Right lung (tissue), 10 donors: ENCODE measurements at places on chromosomes 11 and 22. TPM values are rescaled to one million over a fixed set of nuclear protein-coding genes. Genes with fewer than 3 reads are reported as not detected.
A peak's percentile ranks its signal among the peaks of the same experiment; 100 is the strongest.

The TMEM191B gene
- polyA plus RNA-seq = 0.56 TPM

The C22orf23 gene
- 5.4 TPM for polyA plus RNA-seq

GRCh38 chr11:32751381-32751780, 43.1 kb downstream of the CCDC73 start:
- DNase-seq = no peak

The SMIM35 gene
- 0.40 TPM for polyA plus RNA-seq

DNA sequence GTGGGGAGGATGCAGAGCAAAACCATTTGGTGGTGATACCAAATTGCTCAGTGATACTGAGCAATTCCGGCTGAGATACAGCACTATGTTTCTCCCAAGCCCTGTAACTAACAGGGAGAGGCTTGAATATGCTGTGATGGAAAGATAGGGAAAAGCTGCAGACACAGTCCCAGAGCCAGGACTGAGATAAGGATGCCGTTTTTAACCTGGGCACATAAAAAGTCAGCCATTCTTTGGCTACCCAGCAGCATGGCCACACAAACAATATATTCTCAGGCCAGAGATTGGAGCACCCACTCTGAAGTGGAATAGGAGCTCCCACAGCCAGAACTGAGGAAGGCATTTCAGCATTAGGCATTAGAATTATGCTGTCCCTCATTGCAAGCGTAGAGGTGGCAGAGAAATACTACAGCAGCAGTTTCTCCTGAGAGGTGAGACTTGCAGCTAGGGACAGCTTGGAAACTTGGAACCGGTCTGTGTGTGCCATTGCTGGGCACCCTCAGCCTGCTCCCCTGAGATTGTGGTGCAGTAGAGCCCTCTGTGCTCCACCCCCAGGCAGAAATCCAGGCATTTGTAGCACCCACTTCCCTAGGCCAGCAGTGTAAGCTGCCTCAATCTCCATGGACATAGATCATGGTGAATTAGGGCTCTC, 346.5 kb downstream of the TMEM135 start:
- no peak for DNase-seq

DNA sequence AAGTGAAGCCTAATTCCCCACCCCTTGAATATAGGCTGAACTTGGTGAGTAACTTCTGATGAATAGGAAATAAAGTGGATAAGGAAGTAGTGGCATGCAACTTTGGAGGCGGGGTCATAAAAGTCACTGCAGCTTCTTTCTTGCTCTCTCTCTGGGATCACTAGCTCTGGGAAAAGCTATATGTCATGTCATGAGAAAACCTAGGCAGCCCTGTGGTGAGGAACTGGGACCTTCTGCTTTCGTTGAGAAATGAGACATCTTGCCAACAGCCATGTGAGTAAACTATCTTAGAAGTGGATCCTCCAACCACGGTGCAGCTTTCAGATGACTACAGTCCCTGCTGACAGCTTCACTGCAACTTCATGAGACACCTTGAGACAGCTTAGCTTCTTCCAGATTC, 15.7 kb downstream of the ZNF214 start:
- no peak for DNase-seq

DNA sequence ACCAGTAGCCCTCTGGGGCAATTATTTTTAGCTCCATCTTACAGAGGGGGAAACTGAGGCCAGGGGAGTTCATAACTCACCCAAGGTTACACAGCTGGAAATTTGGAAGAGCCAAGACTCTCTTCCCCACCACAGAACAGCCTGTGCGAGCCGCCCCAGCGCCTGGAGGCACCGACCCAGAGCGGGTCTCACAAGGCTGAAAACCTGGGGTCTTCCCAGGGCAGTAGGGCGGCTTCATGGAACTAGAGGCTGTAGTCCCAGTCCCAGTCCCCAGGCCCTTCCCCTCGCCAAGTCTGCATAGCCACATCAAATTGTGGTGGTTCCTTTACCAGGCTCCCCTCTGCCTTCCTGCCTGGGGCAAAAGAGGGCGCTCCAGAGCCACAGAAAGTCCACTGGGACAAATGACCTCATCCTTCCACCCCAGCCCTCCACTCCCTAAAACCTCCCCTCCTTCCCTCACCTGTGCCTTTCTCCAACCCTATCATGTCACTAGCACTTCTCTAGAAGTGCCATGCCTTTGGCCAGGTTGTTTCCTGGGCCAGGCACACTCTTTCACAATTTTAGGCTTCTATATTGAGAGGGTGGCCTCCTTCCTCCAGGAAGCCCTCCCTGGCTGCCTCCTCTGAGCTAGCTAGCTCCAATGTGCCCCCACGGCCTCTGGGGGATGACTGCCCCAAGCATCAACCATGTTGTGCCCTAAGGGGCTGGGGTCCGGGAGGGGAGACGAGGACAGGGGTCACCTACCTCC, 15.2 kb upstream of the CDC42EP1 start:
- DNase-seq = peak; percentile 66

DNA sequence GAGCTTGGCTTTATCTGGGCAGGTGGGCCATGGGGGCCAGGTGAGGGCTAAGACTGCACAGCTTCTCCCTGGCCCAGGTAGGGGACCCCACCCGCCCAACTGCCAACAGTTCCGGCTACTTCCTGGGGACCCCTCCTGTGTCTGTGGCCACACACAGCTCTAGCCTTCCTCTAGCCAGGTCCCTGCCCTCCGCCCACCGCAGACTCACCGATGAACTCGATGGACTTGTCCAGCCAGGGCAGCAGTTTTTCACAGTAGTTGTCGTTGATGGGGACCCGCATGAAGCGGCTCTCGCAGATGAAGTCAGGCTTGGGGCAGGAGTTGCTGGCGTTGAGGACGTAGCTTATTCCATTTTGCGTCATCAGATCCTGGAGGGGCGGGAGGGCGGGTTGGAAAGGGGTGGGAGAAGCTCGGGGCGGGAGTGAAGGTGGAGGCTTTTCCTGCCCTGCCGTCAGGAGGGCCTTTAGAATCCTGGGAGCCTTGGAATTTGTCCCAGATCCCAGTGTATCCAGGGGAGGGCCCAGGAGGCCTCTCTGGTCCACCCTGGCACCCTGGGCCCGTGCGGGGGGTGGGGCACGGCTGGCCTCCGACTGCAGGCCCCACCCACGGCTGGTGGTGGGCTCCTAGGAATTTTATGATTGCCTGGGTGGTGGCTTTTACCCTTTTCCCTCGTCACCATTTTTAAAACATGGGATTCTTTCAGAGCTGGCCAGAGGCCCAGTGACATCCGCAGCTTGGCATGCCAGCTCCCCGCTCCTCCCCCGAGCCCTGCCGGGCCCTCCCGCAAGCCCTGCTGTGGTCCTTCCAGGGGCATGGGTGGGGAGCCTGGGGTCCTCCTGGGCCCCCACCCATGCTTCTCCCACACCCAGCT, 13.9 kb downstream of the DUSP8 start:
- no peak for DNase-seq

- no peak for DNase-seq
Measured at GRCh38 chr11:73949246-73949645, 1.6 kb upstream of the DNAJB13 start.

- DNase-seq = no peak
Measured at GRCh38 chr11:70353900-70354568, 44.3 kb upstream of the CTTN start.

DNA sequence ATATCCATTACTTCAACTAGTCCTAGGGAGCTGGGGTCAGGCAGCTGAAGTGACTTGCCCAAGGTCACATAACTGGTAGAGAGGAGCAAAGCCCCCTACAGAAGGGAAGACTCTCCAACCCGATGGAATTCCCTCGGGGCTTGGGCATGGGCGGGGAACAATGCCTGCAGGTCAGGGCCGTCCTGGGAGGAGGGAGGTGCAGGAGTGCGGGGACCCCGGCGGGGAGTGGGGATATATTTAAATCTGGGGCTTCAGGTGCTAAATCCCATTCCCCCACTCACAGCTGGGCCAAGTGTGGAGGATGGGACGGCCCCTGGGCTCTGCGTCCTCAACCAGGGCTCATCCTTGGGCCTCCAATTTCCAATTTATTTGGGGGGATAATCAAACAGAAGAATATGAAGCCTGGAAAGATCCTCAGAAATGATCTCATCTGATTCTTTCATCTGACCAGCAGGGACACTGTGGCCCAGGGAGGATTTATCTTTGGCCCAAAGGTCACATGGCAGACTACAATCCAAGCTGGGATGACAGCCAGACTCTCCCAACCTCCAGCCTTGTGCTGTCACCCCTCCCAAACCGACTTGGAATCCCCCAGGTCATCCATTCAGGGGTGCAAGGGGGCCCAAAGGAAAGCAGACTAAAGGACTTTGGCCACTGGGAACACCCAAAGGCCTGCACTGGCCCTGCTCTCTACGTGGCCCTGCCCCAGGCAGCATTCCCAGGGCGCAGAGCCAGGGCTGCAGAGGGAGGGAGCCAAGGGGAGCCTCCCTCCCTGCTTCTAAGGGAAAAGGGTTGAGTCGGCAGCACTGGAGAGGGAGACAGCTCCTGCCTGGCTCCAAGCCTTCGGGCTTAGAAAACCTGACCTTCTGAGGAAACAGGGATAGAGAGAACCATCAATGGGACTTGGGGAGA, 8.7 kb upstream of the C1QTNF6 start:
- peak; percentile 77 for DNase-seq

GRCh38 chr22:36935694-36936093, 22.3 kb downstream of the CSF2RB start:
- DNase-seq = no peak

DNA sequence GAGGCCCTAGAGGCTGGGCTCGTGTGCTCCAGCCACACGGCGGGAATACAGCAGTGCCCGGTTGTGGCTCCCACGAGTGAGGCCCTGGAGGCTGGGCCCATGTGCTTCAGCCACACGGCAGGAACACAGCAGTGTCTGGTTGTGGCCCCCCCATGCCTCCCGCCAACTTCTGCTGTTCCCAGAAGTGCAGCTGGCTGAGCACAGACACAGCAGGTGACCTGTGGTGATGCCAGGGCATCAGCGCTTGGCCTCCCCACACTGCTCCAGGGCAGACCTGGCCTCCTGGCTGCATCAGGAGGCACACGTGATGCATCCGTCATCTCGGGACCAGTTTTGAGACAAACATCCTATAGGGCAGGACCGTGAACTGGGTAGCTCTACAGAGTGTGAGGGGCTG, 110.3 kb downstream of the KCNQ1OT1 start:
- no peak for DNase-seq

- DNase-seq = no peak
Measured at GRCh38 chr22:27873472-27873871, 45.6 kb downstream of the PITPNB start.

The RAB3IL1 gene
- 10.5 TPM for polyA plus RNA-seq
